GM20000 (cell line): ENCODE measurements at places on chromosomes 2 and 18.

- no peak for DNase-seq
Measured at GRCh38 chr2:221102896-221103688, 469.0 kb downstream of the EPHA4 start.

GRCh38 chr18:12686100-12686499 lies 16.4 kb downstream of the CEP76 start:
- no peak for DNase-seq

DNA sequence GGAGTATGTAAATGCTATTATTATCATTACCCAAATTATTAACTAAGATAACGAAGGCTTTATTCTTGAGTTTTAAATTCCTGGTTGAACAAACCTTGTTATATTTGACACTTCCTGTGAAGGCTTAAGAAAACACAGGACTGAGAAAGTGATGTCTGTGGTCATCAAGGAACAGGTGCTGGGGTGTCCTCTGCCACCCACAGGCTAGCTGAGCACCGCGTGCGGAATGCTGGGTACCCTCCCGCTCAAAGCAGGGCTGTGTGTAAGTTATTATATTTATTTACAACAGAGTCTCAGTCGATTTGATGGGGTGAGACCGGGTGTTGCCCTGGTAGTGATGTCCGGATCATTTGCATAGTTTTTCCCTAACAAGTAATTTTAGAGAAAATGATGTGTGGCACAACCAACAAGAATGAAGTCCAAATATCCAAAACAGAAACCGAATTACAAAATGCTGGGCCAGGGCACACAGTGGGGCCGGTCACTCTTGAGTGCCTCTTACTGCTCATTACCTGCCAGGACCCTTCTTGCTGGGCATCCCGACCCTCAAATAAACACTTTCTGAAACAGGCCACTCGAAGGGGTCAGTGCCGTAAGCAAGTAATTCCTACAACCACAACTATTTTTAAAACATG lies 49.2 kb downstream of the TMEM18 start:
- DNase-seq, result no peak

DNA sequence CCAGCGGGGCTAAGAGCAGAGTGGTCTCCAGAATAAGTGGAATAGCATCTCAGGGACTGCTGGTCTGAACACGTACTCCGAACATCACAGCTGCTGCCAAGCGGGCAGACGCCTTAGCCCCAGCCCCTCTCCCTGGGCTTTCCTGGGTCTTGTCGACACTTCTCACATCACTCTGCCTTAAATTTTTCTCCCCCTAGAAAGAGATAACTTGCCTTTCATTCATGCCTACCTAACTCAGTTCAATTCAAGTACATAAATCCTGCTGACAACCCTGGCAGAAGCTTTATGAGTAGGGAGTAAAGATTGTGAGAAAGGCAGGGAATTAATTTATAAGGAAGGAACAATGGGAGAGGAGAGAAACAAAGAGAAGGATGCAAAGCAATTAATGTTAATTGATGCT lies 202.9 kb upstream of the TNP1 start:
- DNase-seq, result no peak

- DNase-seq, result no peak
Measured at GRCh38 chr18:38663270-38663669, 1097.7 kb upstream of the CELF4 start.
